ENCODE measurements at places on chromosomes 11 and 22. TPM values are rescaled to one million over a fixed set of nuclear protein-coding genes. Genes with fewer than 3 reads are reported as not detected.

The APOBEC3H gene
- 7.3 TPM for total RNA-seq

The AAMDC gene
- 3.0 TPM for total RNA-seq

The SAA2 gene
- total RNA-seq: not detected

The KCNE3 gene
- total RNA-seq: not detected

The HSCB gene
- total RNA-seq: 14.6 TPM

The UCP3 gene
- 2.0 TPM for total RNA-seq
